ENCODE measurements at places on chromosomes 11 and 22.

- peak; percentile 84 for DNase-seq
These were observed 51.2 kb upstream of the ELF5 start for GRCh38 chr11:34564807-34565241.

GRCh38 chr11:128965485-128965884 lies 22.8 kb upstream of the TP53AIP1 start:
- no peak for DNase-seq

DNA sequence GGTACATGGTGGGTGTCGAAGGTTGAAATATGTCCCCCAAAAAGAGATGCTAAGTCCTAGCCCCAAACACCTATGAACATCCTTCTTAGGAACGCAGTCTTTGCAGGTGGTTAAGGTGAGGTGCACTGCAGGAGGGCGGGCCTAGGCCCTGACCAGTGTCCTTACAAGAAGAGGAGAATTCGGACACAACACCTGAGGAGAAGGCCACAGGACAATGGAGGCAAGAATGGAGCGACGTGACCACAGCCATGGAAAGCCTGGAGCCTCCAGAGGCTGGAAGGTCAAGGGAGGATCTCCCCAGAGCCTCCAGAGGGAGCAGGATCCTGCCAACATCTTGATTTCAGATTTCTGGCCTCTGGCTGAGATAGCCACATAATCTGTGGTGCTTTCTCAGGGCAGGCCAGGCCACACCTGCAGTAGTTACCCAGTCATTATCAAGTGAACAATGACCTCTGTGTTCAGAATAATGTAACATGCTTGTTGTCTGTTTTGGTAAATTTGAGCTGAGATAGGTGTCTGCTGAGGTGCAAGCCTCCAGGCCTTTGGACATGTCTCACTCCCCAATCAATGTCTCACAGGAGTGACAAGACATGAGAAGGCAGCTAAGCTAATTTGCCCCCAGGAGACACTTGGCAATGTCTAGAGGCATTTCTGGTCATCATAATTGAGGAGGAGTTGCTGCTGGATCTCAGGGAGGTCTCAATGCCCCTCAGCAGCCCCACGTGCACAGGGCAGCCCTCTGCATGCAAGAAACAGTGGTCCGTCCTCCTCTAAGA lies 498.9 kb downstream of the BRD1 start:
- no peak for DNase-seq

- peak; percentile 56 for DNase-seq
These were observed 52.8 kb upstream of the TENM4 start for GRCh38 chr11:79493555-79494171.

DNA sequence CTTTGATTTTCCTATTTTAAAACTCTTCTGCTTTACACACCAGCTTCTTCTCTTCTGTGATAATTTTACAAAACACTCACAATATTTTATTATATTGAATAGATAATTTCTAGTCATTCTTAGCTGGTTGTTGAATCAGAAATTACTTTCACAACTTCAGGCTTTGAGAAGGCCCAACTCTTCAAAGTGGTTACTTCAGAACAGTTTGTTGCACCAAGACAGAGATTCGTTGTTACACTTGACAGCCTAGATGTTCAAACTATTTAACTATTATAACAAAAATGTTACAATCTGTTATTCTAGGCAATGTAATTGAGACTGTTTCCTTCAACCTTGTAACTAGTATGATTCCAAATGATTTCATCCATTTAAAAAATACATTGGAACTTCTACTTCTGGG lies 333.2 kb upstream of the CHORDC1 start:
- DNase-seq = no peak

- DNase-seq = no peak
These were observed 60.7 kb downstream of the MCM5 start for GRCh38 chr22:35460688-35461087.

DNA sequence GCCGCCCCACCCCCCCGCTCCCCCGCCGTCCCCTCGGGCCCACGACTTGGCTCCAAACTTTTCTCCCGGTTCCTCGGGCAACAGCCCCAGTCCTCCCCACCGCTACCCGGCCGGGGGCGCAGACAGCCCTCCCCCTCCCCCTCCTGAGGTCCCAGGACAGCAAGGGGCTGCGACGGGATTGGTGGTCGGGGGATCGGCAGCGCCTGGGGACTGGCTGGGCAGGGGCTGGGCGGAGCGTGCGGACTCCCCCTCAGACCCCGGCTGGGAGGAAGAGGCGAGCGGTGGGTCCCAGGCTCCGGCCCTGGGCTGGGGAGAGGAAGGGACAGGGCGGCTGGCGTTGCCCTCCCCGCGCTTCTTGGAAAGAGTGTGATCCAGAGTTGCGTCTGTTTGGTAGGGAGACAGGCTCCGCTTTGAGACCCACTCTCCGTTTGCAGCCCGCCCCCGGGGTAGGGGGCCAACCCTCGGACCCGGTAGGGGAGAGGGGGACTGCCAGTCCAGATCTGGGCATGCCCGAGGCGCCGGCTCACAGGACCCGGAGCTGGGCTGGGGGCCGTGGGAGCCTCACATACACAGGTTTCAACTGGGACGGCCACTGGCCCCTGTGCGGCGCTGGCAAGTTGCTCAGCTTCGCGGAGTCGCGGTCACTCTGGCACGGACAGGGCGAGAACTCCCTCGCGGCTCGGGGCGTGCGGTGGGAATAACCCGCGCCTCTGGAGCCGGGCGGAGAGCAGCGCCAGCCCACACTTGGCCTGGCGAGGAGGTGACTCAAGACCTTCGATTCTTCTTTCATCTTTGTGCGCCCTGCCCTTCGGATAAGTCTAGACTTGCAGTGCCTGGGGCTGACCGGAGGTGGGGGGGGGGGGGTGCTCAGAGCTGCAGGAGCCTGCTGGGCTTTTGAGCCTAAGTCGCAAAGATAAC lies 999 bp downstream of the TSKU start:
- no peak for DNase-seq

GRCh38 chr22:47195484-47196165 lies 433.2 kb downstream of the TBC1D22A start:
- DNase-seq = no peak

DNA sequence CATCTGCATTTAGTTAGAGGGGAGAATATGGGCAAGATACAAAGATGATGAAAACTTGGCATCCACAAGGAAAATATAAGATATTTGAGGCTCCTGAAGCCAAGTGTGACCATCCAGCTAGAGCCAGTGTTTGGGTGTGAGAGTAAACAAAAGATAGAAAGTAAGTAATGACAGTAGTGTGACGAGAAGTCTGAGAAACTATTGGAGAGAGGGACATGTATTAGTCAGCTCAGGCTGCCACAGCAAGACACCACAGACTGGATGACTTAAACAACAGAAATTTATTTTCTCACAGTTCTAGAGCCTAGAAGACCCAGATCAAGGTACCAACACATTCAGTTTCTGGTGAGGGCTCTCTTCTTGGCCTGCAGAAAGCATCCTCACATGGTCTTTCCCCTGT lies 6.4 kb upstream of the CCKBR start:
- no peak for DNase-seq

DNA sequence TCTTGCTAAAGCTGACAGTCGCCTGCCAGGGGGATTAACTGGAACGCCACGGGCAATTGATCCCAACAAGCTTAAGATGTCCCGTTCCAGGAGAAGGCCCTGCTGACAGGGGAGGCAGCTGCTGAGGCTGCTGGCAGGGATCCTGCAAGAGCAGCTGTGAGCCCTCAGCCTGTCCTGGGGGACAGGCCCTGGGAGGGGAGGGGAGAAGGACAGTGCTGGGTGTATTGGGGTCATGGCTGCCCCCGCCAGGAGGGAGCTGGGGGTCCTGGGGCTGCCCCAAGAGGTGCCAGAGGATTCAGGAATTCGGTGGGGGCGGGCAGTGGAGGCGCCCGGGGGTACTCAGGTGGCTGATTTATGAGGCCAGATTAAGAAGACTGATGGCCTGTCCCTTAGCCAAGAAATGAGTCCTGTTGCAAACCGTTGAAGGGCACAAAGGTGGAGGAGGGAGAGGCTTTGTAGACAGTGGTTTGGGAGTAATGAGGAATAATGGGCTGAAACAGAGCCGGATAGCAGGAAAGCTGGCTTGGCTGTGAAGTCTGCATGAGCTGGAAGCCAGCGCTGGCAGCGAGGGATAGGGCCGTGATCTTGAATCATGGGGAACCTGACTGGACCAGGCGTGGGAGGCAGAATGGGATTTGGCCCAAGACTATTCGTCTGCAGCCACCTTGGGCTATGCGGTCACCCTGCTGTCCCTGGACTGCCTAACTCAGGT lies 133.5 kb downstream of the CACNA1I start:
- DNase-seq = peak; percentile 11

DNA sequence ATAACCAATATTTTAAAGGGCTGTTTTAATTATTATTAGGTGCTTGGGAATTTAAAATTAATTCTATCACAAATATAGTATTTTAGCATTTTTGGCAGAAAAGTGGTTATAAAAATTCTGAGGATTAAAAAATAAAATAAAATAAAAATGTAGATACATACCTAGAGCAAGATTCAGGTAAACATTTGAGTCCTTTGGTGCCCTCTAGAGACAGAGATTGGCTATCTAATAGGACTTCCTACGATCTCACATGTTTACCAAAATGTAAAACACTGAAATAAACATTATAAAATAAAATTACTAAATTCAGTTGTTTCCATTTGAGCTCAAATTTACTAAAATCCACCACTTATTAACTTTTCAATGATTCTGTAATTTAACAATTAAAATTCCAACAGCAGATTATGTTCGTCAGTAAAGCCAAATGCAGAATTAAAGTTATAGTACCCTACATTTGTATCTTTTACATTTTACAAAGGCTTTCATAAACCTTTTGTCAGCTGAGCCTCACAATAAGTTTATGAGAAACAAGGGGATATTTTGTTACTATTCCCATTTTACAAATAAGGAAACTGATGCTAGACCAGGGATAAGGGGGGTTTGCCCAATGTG lies 27.7 kb downstream of the SLC36A4 start:
- no peak for DNase-seq

GRCh38 chr11:128279866-128280265 lies 307.5 kb downstream of the ETS1 start:
- no peak for DNase-seq

DNA sequence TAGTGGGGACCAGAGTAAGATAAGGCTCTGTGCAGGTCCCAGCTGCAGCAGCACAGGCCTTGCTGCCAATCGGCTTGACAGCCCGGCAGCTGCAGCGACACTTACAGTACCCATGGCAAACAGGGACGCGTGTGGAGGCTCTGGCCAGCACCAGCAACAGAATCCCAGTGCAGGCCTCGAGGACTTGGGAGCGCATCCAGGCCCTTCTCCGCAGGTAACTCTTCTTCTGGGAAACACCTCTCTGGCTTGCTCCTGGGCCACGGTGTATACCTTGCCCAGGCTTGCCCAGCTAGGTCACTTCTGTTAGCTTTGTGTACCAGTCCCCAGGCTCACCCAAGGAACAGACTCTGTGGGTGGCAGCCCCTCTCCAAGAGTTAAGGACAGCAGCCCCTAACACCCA lies 126.7 kb downstream of the CTTN start:
- DNase-seq = no peak

DNA sequence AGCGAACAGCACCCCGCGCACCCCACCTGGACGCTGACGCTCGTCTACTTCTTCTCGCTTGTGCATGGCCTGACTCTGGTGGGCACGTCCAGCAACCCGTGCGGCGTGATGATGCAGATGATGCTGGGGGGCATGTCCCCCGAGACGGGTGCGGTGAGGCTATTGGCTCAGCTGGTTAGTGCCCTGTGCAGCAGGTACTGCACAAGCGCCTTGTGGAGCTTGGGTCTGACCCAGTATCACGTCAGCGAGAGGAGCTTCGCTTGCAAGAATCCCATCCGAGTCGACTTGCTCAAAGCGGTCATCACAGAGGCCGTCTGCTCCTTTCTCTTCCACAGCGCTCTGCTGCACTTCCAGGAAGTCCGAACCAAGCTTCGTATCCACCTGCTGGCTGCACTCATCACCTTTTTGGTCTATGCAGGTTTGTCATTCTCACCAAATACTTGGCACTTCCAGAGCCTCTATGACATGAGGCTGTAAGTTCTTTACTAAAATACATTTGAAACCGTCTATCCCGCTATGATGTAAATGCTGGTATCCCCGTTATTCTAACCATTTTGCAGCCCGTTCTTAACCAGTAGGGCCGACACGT lies 535 bp downstream of the AQP11 start:
- DNase-seq = peak; percentile 72

GRCh38 chr11:6627762-6628241 lies 8.6 kb upstream of the TPP1 start:
- DNase-seq = no peak

DNA sequence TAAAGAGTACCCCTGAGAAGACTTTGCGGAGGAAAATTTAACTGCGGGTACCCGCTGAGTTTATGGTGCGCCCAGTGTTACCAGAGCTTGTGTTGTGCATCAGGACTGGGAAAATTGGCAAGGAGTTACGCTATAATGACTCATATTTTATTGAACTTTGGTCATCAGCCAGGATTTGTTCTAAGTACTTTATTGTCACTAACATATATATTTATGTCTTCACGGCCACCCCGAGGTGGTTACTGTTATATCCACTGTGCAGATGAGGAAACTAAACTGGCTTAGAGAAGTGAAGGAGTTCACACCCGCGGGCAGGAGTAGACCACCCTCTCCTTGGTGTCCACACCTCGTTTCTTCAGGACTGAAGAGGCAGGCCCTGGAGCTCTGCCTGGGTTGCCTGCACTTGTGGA lies 667 bp downstream of the ACCS start:
- DNase-seq = no peak

GRCh38 chr11:88170673-88171072 lies 4.6 kb downstream of the RAB38 start:
- no peak for DNase-seq

DNA sequence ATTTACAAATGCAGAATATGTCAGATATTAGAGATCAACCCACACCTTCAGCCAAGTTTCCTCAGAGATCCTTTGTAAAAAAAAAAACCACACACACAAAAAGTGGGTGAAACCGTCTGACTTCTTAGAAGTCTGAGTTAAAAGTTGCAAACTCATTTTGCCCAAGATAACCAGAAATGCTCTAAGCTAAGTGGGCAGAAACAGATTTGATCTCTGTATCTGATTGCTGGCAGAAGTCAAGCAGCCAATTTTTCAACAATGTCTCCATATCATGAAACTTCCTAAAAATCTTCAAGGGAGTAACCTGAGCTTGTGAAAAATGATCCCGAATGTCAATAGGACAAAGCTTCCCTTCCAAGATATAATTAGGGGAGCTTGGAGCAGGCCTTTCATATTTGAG lies 28.6 kb upstream of the ATXN10 start:
- DNase-seq = no peak

- no peak for DNase-seq
These were observed 51.8 kb downstream of the IGSF9B start for GRCh38 chr11:133904818-133905515.

DNA sequence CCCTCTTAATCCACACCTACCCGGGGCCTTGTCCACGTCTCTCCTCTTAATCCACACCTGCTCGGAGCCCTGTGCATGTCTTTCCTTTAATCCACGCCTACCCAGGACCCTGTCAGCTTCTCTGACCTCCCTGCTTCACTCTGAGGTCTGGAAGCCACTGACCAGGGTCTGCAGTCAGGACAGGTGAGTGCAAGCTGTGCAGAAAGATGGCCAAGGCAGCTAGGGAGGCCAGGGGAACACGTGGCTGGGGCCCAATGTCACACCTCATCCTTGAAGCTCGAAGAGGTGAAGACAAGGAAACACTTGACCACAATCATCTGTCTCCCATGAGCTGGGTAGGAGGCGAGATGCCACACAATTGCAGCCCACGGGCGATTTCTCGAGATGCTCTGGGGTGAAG lies 1516.9 kb downstream of the BRD1 start:
- DNase-seq = no peak

All from substantia nigra (tissue), 51 donors.